GM12864 (cell line): ENCODE measurements at places on chromosomes 4 and X.

GRCh38 chr4:173516621-173517524 is 13.2 kb downstream of the HAND2 start:
- no peak for DNase-seq

DNA sequence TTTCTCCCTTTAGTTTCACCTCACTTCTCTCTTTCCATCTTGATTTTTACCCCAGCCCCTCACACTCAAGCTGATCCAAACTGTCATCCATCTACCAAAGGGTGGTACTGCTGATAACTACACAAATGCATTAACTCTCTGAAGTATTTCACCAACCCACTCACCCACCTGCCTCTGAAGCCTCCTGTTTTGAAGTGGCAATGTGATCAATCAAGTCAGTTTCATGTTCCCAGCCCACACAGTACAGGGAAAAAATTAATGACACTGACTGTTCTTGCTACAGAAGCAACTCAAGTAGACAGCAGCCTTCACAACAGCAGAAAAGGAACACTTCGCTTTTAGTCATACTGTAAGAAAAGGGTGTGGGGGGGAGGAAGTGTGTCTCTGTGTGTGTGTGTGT is 183.0 kb upstream of the NOCT start:
- DNase-seq = no peak

- no peak for DNase-seq
Observed at GRCh38 chr4:44070843-44071242, 377.8 kb downstream of the KCTD8 start.

DNA sequence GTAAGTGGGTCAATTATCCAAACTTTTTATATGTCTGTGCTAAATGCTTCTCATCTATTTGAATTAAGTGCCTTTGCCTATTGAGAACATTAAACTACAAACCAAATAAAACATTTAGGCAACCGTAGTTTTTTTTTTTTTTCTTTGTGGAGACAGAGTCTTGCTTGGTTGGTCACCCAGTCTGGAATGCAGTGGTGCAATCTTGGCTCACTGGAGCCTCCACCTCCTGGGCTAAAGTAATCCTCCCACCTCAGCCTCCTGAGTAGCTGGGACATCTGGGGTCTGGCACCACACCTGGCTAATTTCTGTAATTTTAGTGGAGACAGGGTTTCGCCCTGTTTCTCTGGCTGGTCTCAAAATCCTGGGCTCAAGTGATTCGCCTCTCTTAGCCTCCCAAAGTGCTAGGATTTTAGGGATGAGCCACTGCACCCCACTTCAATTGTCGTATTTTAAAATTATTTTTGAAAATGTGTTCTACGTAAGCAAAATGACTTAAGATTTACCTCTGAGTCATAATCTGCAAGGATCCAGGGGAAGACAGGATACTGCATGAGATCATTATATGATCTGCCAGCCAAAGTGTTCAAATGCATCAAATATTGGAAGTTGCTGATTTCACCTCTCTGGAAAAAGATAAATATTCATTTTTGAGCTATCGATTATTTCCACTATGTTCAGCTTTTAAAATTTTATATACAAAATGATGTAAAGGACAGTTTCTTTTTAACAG is 125.6 kb downstream of the CDS1 start:
- DNase-seq = no peak

DNA sequence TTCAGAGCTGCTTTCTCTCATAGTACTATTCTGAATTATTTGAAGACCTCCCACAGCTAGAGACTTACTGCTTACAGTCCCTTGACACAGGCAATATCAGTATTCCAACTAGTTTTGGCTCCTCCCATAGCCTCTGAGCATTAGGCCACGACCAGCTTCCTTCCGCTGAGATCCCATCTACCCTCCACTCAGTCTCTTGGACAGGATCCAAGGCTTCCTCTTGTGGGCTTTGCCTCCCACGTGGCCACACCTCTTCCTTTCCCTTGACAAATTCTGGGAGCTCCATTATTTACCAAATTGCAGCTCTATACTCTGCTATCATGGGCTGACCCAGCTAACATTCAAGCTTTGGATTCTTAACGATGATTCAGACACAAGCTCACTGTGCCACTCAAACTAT is 470.4 kb upstream of the GALNT7 start:
- no peak for DNase-seq

- DNase-seq = no peak
Observed at GRCh38 chrX:5236096-5236495, 992.6 kb downstream of the NLGN4X start.

DNA sequence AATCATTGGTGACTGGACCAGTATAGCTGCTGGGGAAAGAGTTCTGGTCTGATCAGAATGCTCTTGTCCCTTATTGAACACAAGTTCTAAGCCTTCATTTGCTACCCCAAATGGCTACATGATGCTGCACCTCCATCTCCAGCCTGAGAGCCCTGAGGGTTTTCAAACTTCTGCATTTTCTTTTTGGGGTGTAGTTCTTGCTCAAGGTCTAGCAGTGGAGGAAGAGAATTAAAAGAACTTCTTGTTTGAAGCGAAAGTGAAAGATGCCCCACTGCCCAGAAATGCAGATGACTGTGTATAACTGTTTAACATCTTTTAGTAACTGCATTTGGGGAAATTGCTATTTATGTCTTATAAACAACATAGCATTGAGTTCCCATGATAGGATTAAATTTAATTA is 38.5 kb downstream of the LAMTOR3 start:
- peak; percentile 55 for DNase-seq

DNA sequence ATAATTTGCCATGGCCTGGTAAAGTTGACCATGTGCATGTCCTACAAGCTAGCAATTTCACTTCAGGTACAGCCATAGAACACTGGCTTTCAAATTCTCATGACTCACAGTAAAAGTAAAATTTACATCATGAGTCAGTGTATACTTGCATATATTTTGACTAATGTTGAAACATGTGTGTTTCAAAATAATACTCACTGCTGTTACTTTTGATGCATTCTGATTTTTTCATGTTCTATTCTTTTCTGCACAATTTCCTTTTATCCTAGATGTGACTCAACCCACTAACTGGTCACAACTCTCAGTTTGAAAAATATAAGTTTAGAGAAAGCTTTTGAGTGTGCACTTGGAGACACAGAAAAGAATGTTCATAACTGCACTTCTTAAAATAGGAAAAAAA is 365.7 kb downstream of the FGF13 start:
- DNase-seq = no peak

DNA sequence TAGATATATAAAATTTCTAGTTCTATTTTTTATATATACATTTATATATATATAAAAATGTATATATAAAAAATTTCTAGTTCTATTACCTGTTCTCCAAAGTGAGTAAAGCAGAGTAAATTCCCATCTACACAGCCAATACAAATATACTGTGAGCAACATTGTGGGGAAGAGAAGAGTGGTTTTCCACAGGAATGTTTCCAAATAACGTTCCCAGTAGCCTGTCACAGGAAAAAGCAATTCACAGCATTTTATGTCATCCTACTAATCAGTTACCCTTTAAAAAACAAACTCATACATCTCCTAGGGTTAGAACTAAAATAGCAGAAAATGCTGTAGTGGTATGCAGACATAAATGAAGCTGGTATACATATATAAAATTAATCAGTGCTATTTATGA is 44.5 kb downstream of the AASDH start:
- DNase-seq = no peak

DNA sequence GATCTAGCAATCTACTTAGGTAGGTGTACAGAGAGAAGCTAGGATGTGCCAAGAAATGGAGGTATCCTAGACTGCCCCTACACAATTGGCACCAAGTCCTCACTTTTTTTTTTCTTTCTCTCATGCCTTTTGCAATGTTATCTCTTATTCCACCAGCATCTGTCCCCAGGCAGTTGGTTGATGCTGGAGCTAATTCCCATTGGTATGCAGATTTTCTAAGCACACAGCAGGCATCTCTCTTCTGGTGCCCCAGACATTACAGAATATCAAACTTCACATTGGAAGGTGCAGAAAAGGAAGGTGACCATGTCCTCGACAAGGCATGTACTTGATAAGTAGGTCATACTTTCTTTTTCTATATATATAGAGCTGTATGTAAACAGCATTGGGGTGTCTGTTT is 21.6 kb downstream of the LUZP4 start:
- DNase-seq = no peak

DNA sequence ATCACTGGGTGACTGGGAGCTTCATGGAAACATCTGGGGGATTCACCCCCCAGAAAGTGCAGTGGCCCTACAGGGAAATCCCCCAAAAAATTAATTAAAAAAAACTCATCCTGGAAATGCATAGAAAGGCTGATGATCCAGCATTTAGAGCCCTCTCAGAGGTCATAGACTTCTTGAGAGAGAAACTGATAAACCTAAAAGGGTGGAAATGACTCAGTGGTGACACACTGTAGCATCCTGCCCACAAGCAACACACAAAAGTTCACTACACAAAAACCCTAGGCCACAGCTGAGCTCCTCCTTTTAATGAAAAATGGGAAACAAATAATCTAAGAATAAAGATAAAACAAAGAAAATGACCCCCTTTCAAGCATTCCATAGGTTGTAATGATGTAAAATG is 911.5 kb downstream of the GLUD2 start:
- DNase-seq = no peak

DNA sequence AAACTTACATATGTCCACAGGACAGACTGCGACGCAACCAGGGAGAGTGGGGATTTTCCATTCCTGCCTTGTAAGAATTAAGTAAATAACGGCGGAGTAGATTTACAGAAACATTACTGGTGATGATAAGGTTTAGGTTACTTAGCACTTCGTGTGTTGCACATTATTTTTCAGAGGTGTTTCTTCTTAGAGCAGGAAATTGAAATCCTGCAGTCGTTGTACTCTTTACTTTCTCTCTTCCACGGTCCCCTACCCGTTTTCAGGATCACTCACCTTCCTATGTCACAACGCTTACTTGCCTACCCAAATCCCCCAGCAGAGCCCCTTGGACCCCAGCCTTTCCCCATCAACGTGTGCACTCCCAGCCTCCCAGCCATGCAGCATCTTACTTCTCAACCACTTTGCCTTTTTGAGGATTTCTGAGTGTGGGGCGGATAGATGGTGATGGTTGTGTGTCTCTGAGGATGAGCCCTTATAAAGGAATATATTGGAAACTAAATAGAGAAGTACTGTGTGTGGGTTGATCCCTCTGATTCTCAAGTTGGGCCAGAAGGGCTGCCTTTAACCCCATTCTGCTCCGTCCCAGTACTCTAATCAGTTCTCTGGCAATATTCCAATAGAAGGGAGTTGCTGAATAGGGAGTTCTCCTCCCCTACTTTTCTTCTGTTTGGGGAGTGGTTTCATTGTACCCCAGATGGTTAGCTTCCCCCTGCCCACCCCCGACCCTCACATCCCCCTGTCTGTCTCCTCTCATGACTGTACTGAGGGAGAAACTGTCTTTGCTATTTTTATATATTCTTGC is 1.6 kb downstream of the MID2 start:
- DNase-seq = no peak

- DNase-seq = no peak
Observed at GRCh38 chr4:3345384-3345783, 52.6 kb downstream of the RGS12 start.

DNA sequence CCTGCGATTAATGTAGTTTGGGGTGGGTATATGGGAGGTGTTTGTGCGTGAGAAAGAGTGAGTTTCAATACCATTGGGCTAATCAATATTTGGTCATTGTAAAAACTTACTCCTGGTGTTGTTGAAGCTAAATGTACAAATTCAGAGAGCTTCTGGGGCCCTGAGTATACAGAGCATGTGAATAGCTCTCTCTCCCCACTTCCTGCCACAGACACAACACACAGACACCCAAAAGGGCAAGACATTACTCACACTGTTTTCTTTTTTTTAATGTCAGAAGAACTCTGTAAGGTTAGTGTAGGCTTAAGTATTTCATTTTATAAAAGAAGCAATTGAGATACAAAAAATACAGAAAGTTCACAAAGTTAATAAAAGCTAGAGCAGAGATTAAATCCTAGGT is 151.3 kb upstream of the KCNIP4 start:
- DNase-seq = no peak

- DNase-seq = no peak
Observed at GRCh38 chr4:16807355-16807754, 91.1 kb downstream of the LDB2 start.

GRCh38 chr4:153324046-153324445 is 20.4 kb upstream of the MND1 start:
- no peak for DNase-seq
